ENCODE measurements at places on chromosomes 4 and X. TPM values are rescaled to one million over a fixed set of nuclear protein-coding genes. Genes with fewer than 3 reads are reported as not detected.

DNA sequence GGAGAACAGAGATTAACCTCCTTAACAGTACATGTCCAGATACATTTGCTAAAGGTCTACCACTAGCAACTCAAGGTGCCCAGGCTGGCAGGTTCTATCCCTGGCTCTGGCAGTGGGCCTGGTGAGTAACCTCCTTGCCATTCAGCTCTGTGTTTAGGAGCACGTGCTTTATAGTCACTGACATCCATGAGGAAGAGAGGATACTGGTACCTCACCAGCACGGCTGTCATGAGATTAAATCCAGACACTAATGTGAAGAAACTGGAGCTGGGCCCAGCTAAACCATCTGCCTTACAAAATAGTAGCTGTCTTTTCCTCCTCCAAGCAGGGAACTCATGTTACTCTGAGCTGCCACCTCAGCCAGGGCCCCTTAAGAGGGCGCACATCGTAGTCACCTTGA, 45.3 kb downstream of the GPRASP3 start:
- DNase-seq, result no peak

GRCh38 chrX:48468247-48468671, 1.8 kb downstream of the SLC38A5 start:
- DNase-seq, result peak; percentile 41

CXCL3 gene
- not detected for total RNA-seq

DNA sequence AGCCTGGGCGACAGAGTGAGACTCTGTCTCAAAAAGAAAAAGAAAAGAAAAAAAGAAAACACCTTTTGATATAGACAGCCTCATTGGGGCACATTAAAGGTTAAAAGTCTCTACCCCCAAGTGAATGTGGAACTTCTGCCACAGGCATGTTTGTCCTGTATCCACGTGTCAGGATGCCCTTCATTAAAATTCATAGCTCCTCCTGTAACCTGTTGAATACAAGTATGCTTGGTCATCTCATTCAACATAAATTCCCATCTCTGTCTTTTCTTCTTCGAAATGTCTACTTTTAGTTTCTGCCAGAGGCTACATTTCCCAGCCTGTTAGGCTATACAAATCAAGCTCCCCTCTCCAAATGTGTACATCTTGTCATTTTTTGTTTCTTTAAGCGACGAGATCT, 25.8 kb downstream of the P2RY8 start:
- no peak for DNase-seq

DNA sequence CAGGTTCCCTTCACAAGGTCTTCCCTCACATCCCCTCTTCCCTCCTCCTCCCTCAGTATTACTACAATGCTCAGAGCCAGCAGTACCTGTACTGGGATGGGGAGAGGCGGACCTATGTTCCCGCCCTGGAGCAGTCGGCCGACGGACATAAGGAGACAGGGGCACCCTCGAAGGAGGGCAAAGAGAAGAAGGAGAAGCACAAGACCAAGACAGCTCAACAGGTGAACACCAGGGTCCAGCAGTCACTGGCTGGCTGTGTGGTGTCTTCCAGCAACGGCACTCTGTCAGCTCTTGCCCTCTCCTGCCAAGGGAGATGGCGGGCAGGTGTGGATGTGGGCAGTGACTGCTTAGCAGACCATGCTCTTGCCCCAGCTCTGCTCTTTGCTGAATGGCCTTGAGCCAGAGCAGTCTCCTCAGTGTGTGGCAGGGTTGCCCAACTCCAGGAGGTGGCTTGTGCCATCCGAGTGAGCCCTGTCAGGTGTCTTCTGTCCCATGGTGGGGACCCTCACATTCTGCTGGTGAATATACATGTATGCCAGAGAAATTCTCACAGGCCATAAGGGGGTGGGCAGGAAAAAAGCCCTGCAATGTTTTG, 11.4 kb upstream of the UBA1 start:
- DNase-seq, result no peak

PGAM4 gene
- total RNA-seq, result not detected

- DNase-seq, result no peak
Measured at GRCh38 chr4:137659431-137659830, 127.1 kb upstream of the PCDH18 start.

EIF2S3 gene
- 443 TPM for total RNA-seq

BANK1 gene
- total RNA-seq, result 0.46 TPM
